Ascending aorta (tissue), 2 donors: ENCODE measurements at places on chromosomes 16 and 17.

GRCh38 chr16:61581417-61582046, 454.7 kb downstream of the CDH8 start:
- DNase-seq: no peak

DNA sequence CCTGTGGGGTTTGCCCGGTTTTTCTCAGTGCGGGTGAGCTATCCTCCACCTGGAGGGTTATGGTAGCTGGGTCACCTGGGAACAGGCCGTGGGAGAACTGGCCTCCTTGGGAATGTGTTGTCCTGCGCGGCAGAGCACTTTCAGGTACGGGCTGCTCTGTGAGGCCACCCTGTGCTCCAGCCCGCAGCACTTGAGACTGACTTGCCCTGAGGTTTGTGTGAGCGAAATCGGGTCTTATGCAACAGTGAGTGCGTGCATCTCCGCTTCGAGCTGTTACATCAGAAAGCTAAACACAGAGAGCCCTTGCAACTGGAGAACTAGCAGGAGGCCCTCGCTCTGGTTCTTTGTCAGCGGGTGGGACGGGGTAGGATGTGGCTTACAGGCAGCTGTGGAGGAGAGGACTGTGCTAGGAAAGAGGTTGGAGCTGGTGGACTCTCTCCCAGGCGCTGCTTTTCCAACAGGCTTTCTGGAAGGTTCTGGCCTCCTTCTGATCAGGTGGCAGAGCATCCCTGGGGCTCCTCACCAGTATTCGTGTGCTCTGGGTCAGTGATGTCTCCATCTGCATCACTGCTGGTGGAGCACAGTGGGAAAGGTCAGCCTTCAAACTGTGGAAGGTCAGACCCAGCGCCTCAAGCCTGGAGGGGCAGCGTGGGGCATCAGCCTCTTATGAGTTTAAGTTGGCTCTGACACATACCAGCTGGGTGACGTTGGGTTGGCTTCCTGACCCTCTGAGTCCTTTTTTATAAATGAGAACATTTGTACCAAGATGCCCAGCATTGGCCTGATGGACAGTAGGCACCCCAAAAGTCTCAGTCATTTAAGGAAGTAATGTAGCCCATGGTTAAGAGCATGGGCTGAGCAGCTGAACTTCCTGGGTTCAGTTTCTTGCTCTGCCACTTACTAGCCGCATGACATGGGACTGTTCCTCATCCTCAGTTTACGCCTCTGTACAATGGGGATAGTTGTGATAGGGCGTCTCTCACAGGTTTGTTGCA, 76.3 kb downstream of the KSR1 start:
- peak; percentile 28 for DNase-seq

GRCh38 chr16:12538667-12539091, 265.0 kb downstream of the CPPED1 start:
- no peak for DNase-seq

DNA sequence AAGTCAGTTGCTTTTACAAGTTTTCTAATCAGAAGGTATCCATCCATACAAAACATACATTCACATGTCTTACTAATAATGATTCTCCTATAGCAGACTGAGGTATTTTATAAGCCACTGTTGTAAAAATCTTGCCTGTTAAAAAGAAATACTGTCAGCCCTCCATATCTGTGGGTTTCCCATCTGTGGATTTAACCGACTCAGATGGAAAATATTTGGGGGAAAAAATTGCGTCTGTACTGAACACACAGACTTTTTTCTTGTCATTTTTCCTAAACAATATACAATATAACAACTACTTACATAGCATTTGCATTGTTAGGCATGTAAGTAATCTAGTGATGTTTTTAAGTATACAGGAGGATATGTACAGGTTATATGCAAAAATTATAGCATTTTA, 90.4 kb downstream of the PARN start:
- no peak for DNase-seq

DNA sequence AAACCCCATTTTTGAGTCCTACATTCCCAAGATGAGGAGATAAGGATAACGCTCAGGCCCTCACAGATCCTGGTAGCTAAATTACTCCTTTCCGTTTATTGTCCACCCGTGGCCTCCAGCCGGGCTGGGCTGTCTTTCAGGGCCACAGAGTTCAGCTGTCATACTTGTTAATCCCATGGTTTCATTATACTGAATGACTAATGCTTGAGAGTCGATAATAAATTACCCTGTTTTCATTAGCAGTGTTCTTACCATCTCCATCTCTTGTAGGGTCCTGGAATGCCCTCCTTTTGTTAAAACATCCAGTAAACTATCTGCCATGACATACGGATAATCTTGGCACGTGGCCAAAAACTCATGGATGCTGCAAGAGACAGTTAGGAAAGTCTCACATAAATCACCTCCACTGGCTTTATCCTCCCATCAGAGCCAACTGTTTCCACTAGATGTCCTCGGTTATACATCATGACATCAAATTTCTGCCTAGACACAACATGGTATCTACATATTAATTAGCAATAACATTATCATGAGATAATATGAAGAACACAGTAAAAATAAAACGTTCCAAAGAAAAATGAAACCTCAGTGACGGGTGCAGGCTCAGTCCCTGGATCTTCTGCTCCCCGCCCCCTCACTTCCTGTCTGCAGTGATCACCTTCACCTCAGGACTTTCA, 45.3 kb downstream of the BRD7 start:
- no peak for DNase-seq

- no peak for DNase-seq
Observed at GRCh38 chr17:78265121-78265520, 33.7 kb downstream of the TMEM235 start.

GRCh38 chr16:49158029-49158642, 123.5 kb downstream of the CBLN1 start:
- no peak for DNase-seq

DNA sequence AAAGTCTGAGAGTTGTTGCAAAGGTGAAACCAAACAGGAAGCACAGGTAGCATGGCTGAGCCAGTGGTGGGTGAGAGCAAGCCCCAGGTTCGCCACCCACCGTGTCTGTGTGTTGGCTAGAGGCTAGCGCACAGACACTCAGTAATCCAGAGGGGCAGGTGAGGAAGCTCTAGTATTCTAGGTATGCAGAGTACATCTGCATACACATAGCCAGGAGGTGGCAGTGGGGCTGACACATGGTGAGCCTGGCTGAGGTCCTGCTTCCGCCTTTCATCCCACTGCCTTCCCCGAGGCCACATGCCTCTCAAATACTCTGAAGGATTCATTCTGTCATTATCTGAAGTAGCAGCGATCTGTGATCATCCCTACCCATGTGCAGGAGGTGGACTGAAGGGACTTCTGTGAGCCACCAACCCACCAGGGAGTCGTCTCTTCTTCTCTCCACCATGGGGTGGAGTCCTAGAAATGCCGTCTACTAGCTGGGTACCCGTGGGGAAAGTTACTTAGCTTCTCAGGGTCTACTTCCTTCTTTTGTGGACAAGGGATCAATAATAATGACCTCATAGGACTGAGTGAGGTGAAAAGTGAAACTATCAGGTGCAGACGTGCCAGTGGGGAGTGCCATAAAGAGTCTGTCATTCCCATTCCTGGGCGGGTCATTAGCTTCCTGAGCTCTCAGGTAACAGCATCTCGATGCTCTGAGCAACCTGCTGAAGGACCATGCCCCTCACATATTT, 36.0 kb upstream of the ICAM2 start:
- DNase-seq: no peak

GRCh38 chr17:48787828-48788227, 29.2 kb downstream of the TTLL6 start:
- DNase-seq: no peak

- DNase-seq: no peak
Observed at GRCh38 chr16:84486551-84487235, 17.8 kb downstream of the MEAK7 start.

DNA sequence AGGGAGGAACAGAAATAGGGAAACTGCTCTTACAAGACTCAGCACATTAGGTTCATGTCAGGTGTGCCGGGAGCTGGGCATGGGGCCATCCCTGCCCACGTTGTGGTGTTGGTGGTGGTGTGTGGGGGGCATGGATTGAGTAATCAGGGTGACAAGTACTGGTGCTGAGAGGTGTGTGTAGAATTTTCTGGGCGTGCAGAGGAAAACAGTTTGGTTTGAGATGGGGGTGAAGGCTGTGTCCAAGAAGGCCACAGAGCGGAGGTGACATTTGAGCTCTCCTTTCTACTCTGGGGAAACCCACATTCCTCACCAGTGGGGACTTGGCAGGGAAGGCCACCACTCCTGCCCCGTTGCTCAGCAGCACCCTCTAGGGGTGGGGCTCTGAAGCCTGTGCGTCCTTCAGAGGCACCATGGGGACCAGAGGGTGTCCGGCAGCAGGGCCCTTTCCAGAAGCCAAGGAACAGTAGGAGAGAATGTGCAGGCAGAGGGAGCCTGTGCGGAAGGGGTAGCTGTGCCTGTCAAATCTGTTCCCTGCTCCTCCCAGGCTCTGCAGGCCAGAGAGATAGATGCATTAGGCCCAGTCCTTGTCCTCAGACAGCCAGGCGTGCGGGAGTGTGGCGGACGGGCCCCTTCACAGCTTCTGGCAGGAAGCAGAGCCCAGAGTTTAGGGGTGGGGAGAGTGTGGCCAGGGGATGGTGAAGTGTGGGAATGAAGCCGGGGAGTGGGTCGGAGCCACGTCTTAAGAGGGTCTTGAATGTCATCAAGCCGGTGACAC, 48.7 kb upstream of the GSE1 start:
- DNase-seq: no peak

DNA sequence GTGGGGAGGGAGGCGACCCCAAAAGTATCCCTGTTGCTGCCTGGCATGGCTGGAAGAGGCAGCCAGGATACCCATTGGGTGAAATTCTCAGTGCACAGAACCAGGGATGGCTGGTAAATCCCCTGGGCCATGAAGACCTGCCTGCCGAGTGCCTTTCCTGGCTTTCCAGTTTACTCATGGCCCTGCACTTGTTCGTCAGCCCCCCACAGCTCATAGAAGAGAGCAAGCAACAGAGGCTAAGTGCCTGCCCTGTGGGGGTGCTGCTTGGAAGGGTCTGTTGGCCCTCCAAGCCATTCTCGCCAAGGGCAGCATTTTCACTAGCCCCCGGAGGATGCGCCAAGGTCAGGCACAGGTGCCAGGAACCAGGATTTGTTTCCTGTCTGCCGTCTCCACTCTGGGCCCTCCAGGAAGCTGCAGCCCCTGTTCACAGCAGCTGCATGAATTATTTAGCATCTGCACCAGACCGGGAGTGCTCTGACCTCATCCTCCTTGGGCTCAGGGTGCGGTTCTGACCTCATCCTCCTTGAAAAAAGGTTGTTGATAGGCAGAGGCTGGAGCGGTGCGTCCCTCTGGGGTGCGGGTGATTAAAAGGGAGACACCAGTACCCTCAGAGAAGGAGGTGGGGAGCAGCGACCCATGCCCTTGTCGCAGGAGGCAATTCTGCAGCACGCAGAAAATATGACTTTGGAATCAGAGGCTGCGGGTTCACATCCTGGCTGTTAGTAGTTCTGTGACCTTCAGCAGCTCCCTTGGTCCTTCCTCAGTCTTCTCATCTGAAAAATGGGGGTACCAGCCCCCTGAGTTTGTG, 14.2 kb upstream of the CD300A start:
- no peak for DNase-seq

DNA sequence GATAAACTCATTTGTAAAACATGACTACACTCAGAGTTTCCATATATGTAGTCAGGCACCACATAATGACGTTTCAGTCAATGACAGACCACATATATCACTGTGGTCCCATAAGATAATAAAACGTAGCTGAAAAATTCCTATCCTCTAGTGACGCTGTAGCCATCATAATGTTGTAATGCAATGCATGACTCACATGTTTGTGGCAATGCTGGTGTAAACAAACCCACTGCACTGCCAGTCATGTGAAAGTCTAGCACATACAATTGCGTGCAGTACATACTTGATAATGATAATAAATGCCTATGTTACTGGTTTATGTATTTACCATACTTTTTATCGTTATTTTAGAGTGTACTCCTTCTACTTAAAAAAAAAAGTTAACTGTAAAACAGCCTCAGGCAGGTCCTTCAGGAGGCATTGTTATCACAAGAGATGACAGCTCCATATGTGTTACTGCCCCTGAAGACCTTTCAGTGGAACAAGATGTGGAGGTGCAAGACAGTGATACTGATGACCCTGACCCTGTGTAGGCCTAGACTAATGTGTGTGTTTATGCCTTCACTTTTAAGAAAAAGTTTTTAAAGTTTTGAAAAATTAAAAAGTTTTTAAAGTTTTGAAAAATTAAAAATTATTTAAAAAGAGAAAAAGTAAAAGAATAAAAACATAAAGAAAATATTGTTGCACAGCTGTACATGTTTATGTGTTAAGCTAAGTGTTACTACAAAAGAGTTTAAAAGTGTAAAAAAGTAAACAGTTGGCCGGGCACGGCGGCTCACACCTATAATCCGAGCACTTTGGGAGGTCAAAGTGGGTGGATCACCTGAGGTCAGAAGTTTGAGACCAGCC, 9.0 kb downstream of the STAT5B start:
- DNase-seq: no peak

GRCh38 chr17:36105781-36106492, 2.3 kb downstream of the CCL4 start:
- DNase-seq: no peak

DNA sequence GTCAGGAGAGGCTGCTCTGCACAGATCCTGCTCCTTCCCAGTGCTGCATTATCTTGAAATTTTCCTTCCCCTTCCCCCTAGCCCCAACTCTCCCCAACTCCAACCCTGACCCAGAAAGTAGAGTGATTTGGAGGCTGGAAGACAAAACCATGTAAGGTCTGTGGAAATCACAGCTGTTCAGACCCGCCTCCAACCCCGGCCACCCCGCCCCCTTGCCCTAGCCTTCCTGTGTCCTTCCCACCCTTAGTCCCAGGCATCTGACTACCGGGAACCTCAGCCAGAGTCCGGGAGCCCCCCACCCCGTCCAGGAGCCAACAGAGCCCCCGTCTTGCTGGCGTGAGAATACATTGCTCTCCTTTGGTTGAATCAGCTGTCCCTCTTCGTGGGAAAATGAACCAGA, at the start of gene AOC3:
AOC3 (plus strand) TSS at position 246 of the 400 bp plus-strand sequence; CDS start at position 391, 145 bp downstream.
- DNase-seq: peak; percentile 80

- DNase-seq: no peak
Observed at GRCh38 chr17:59620064-59620359, 317 bp downstream of the CLTC start.

GRCh38 chr17:75723171-75723930, 2.1 kb downstream of the ITGB4 start:
- DNase-seq: no peak

DNA sequence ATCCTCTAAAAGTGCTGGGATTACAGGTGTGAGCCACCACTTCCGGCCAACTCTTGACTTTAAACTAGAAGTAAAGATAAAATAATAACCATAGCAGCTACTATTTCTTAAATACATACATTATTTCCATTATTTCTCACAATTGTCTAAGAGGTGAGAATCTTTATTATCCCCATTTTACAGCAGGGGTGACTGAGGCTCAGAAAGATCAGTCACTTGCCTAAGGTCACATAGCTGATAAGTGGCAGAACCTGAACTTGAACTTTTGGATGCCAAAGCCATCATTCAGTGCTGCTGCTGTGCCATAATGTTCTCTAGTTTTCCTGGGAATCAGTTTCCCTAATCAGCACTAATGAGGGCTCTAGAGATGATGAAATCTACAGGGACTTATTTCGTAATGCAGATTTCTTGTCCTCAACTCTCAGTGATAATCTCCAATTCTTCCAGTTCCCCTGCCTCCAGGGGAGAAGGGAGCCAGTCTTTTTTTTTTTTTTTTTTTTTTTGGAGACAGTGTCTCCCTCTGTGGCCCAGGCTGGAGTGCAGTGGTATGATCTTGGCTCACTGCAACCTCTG, 25.2 kb upstream of the GPRC5B start:
- DNase-seq: no peak
